ENCODE measurements at places on chromosomes 13 and 19.
A peak's percentile ranks its signal among the peaks of the same experiment; 100 is the strongest.

DNA sequence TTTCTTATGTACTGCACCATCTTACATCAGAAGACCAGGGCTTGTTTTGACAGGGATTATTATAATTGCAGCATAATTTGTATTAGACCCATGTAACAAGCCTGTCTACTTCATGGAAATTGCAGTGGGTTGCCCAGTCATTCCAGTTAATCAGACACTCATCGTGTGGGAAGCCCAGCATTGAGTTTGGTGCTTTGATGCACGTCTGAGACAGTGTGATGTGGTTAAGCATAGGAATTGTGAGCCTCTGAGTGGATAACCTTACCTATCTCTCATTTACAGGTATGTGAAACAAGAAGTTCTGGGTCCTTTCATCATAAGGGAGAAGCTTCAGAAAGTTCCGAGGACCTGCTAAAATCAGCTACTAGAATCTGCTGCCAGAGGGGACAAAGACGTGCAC is 12.8 kb downstream of the RGCC start:
- no peak for DNase-seq

- DNase-seq, result no peak
These were observed 698.2 kb downstream of the PCDH17 start for GRCh38 chr13:58329746-58330145.

DNA sequence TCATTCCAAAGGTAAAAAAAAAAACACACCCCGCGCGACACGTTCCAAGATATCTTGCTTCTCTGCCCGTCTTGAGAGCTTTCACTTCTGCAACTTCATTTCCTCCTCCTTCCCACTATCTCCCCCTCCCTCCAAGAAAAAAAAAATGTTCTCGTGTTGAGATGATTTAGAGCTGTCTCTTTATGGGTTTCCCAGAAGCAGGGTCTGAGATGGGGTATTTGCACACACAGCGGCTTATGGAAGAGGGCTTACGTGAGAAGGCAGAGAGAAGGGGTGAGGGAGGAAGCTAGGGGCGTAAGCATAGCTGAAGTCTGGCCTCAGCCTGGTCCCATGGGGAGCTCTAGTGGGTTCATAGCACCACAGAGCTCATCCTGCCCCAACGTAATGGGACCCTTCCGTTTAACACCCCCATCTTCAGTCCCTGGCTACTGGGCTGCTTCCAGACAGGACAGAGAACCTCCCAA is 31.3 kb upstream of the USE1 start:
- peak; percentile 56 for DNase-seq

DNA sequence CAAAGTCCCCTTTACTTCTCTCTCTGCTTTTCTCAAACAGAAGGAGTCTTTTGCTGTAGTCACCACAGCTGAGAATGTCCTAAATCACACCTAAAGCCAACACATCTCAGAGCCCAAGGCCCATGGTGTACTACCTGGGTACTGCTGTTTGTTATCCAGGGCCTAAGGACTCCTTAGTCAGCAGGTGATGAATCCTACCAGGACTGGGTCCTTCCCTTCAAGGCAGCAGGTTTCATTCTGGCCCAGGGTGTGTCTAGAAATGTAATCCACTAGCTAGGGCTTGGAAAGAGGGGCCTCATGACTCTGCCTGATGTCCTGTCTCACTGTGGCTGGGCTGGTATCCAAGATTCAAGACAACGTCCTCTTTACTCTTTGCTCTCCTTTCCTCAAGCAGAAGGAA is 36.2 kb upstream of the ENOX1 start:
- no peak for DNase-seq
